Activated naive CD4-positive, alpha-beta T cell treated with anti-CD3 and anti-CD28 coated beads, Interleukin-2, amount 10 ng/mL, durations not matched to agents 7 days and 5 days (primary cell): ENCODE measurements at places on chromosomes 3 and 15.

GRCh38 chr3:165846056-165846455 lies 8.8 kb upstream of the BCHE start:
- H3K4me3 ChIP-seq: no peak overlapping the region
- H3K36me3 ChIP-seq: no peaks in the 10 kb centered on the region

DNA sequence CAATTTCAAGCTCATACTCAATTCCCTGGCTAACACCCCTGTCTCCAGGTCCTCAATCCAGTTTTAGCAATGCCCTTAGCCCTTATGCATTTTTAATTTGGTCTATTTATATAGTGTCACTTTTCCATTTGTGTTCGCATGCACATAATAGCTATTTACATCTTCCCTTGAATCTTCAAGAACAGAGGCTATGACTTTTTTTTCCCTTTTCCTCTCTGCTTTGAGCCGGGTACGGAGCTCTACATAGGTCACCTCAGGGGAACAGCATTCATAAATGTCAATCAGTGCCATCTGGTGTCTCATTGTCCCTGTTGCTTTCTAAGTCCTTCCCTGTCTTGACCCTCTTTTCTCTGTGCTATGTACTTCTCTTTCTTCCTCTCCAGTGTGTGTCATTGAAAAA lies 26.5 kb upstream of the ACTC1 start:
- peaks cover 34% of the 10 kb centered on the region for H3K27me3 ChIP-seq
- H3K4me1 ChIP-seq: no peaks in the 10 kb centered on the region
- H3K27ac ChIP-seq: no peak overlapping the region
- DNase-seq: no peak
- no peak overlapping the region for H3K4me3 ChIP-seq
- H3K36me3 ChIP-seq: no peaks in the 10 kb centered on the region

DNA sequence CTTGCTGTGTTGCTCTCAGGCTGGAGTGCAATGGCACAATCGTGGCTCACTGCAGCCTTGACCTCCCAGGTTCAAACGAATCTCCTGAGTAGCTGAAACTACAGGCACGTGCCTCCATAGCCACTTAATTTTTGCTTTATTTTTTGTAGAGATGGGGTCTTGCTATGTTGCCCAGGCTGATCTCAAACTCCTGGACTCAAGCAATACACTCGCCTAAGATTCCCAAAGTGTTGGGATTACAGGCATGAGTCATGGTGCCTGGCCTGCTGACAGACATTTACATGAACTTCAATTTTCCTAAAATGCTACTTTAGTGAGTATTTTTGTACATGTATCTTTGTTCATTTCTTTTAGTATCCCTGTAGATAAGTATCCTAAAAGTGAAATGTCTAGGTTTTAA lies 132.3 kb downstream of the SUCLG2 start:
- H3K36me3 ChIP-seq: peaks cover 40% of the 10 kb centered on the region
- H3K4me3 ChIP-seq: no peak overlapping the region
- no peak for DNase-seq

- H3K36me3 ChIP-seq: no peaks in the 10 kb centered on the region
- no peaks in the 10 kb centered on the region for H3K27me3 ChIP-seq
- no peaks in the 10 kb centered on the region for H3K4me1 ChIP-seq
- no peak overlapping the region for H3K27ac ChIP-seq
- no peak overlapping the region for H3K4me3 ChIP-seq
These were observed 414.2 kb downstream of the PDCD6IP start for GRCh38 chr3:34212656-34213055.

GRCh38 chr3:138862531-138862923 lies 27.8 kb upstream of the PIK3CB start:
- peaks cover 14% of the 10 kb centered on the region for H3K27me3 ChIP-seq
- H3K36me3 ChIP-seq: no peaks in the 10 kb centered on the region
- no peak overlapping the region for H3K4me3 ChIP-seq

DNA sequence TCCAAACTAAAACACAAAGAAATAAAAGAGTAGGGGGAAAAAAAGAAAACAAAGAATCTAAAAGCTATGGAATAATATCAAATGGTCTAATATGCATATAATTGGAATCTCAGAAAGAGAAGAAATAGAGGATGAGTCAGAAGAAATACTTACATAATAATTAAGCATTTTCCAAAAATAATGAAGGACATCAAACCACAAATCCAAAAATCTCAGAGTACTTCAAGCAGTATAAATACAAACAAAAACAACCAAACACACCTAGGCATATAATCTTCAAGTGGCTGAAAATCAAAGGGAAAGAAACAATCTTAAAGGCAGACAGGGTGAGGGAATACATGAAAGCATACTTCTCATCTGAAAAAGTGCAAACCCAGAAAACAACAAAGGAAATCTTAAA lies 46.3 kb downstream of the MYLK start:
- no peaks in the 10 kb centered on the region for H3K4me1 ChIP-seq
- DNase-seq: no peak
- H3K36me3 ChIP-seq: no peaks in the 10 kb centered on the region
- no peak overlapping the region for H3K27ac ChIP-seq

- no peak overlapping the region for H3K4me3 ChIP-seq
- H3K36me3 ChIP-seq: no peaks in the 10 kb centered on the region
- DNase-seq: no peak
- no peaks in the 10 kb centered on the region for H3K4me1 ChIP-seq
- no peaks in the 10 kb centered on the region for H3K27me3 ChIP-seq
These were observed 23.1 kb downstream of the PLXNA1 start for GRCh38 chr3:127005864-127006500.

DNA sequence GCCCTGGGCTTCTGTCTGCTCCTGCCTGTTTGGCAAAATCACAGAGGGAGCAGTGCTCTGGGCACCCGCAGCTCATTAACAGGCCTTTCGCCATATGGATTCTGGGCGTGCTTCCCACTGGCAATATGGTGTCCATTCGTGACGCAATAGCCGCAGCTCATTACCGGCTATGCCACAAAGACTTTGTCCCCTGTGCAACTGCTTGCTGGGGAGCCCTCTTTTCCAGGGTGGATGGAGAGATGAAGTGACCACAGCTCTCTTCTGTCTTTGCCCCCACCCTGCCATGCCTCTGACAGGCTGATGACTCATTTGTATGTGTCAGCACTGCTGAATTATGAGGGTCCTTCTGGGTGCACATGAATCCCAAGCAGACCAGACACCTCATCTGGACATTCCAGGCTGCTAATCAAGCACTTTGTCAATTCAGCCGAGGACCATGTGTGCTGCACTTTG lies 214.3 kb upstream of the FEZF2 start:
- H3K36me3 ChIP-seq: no peaks in the 10 kb centered on the region
- no peak overlapping the region for H3K4me3 ChIP-seq
- H3K27ac ChIP-seq: no peak overlapping the region
- no peaks in the 10 kb centered on the region for H3K27me3 ChIP-seq

DNA sequence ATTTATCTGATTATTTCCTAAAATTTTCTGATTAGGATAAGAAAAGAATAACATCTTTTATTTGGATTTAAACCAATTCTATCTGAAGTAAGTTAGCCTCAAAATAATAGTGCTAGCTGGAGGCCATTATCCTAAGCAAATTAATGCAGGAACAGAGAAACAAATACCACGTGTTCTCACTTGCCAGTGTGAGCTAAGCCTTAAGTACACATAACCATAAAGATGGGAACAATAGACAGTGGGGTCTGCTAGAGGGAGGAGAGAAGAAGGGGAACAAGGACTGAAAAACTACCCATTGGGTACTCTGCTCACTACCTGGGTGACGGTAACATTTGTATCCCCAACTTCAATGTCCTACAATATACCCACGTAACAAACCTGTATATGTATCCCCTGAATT lies 31.3 kb upstream of the LYSMD4 start:
- H3K27me3 ChIP-seq: peaks cover 4% of the 10 kb centered on the region
- DNase-seq: no peak
- no peaks in the 10 kb centered on the region for H3K4me1 ChIP-seq
- no peak overlapping the region for H3K27ac ChIP-seq
- H3K4me3 ChIP-seq: no peak overlapping the region
- H3K36me3 ChIP-seq: no peaks in the 10 kb centered on the region

DNA sequence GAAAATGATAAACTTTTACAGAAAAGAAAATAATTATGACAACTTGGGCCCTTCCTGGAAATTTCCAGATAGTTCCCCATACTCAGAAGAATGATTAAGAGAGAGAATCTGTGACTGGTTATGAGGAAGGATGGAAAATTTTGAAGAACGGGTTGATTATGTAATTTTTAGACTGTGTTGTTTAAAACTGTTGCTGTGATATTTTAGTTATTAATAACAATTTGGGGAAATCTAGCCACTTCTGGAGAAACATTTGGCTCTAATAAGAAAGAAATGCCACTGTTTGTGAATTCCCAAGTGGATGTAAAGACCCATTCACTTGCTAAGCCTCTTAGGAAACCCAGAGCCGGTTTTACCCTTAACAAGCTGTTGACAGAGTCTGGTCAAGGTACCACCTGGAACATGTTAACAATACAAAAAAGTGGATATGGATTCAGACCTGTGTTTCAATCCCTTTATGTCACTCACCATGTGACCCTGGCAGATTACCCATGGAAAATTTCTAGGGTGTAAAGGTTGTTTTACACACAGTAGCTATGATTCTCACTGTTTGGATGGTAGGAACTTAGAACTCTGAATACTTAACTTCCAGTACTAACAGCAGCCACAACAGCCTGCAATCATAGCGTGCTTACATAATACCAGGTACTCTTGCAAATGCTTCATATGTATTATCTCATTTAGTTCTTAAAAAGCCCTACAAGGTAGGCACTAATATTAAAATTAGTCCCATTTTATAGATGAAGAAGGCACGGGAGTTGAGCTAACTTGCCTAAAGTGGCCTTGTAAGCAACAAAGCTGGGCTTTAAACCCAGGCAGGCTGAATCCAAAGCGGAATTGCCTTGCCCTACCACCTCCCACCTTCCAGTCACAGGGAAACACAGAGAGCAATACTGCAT lies 32.0 kb downstream of the ZBTB38 start:
- H3K36me3 ChIP-seq: peaks cover 20% of the 10 kb centered on the region
- no peak overlapping the region for H3K4me3 ChIP-seq
- no peak overlapping the region for H3K27ac ChIP-seq
- DNase-seq: no peak
- no peaks in the 10 kb centered on the region for H3K27me3 ChIP-seq

DNA sequence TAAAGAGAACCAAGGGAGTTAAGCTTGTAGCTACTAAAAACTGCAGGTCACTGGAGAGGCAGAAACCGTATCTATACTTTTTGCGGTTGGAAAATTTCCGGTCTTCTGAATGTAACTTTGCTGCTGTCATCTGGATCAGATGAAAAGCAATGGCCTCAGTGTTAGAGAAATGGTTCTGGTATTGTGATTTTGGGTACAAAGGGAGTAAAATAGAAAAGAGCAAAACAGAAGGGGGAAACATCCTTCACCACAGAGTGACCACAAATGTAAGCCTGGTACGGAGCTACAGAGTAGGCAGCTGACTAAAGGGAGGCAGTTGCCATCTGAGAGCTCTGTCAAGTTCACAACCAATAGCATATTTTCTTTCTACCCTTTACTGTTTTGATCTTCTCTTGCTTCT lies 5.6 kb downstream of the CD96 start:
- H3K27ac ChIP-seq: no peak overlapping the region
- no peaks in the 10 kb centered on the region for H3K27me3 ChIP-seq
- no peak overlapping the region for H3K4me3 ChIP-seq
- peaks cover 35% of the 10 kb centered on the region for H3K4me1 ChIP-seq
- H3K36me3 ChIP-seq: peaks cover 40% of the 10 kb centered on the region

GRCh38 chr3:23916886-23917678 lies at the start of the genes NKIRAS1 and RPL15:
NKIRAS1 (minus strand) TSS chr3:23916990; CDS start chr3:23910904, 6,086 bp downstream.
RPL15 (plus strand) TSS chr3:23917132; CDS start chr3:23917860, 728 bp downstream.
- peak within 1 kb of the TSS; percentile 98 for H3K27ac ChIP-seq
- peaks cover 14% of the 10 kb centered on the region for H3K27me3 ChIP-seq
- peaks cover 57% of the 10 kb centered on the region for H3K4me1 ChIP-seq
- peaks cover 46% of the 10 kb centered on the region for H3K36me3 ChIP-seq
- DNase-seq: peak; percentile 98

DNA sequence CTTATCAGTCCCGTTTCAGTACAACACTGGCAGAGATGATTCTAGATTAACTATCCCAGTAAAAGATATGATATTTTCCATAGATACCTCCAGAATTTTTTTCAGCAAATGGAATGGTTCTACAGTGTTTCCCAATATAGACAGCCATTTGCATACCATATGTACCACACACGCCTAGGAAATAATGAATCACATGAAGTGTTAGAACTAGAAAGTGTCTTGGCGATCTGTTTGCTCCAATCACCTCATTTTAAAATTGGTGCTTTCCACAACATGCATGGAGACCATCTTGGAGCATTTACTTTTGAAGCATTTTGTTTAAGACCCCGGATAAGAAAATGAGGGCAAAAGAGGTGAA lies 2.0 kb downstream of the C2CD4A start:
- H3K4me1 ChIP-seq: peaks cover 23% of the 10 kb centered on the region
- H3K27ac ChIP-seq: no peak overlapping the region
- no peaks in the 10 kb centered on the region for H3K36me3 ChIP-seq
- no peak for DNase-seq
- peak overlapping the region; percentile 71 for H3K4me3 ChIP-seq

DNA sequence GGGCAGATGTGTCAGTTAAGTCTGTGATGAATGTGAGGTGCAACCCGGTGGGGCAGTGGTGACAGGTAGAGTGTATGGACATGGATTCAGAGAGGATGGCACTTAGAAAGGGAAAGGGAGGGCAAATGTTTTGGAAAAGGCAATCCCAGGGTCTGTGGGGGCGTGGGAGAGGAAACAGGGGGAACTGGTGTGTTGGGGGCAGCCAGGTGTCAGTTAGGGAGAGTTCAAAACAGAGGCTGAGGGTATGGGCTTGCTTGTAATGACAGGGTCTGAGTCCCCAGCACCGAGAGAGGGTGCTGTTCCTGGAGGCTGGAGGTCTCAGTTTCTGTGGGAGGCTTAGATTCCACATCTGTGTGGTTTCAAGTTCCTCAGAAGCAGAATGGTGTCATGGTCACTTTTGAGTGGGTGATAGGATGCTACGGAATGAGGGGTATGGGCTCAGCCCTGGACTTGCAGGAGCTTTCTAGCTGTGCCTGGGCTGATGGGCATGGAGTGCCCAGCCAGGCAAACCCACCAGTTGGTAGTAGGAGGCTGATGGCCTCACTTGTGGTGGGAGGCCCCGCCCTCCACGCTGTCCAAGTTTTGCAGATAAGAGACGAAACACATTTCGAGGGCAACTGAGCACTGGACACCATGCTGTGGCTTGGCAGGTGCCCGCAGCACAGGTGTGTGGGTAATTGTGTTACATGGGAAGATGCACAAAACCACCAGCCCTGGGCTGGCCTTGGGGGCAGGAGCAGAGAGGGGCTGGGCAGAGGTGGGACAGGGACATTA lies 209.4 kb downstream of the RPLP1 start:
- no peak overlapping the region for H3K27ac ChIP-seq
- peaks cover 38% of the 10 kb centered on the region for H3K27me3 ChIP-seq
- DNase-seq: no peak
- peaks cover 21% of the 10 kb centered on the region for H3K4me1 ChIP-seq
- H3K4me3 ChIP-seq: no peak overlapping the region

DNA sequence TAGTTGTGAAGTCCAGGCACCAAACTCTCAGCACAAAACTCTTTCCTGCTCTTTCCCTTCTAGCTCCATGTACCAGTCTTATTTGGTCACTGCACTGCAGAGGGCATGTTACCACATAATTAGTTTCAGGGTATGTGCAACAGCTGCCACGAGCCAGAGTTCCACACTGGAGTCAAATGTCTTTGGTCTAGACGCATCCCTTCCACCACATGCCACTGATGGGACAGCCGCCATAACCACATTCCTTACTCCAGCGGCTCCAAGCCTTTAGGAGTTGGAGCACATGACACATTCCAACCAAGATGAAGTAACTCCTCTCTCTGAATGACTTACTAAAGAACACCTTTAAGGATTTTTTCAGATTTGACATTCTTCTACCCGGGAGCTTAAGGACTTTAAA lies 153.4 kb downstream of the ERC2 start:
- H3K36me3 ChIP-seq: no peaks in the 10 kb centered on the region
- H3K4me3 ChIP-seq: no peak overlapping the region

GRCh38 chr3:53498806-53499641 lies 4.6 kb downstream of the CACNA1D start:
- H3K27ac ChIP-seq: no peak overlapping the region
- peaks cover 55% of the 10 kb centered on the region for H3K27me3 ChIP-seq
- DNase-seq: no peak
- no peak overlapping the region for H3K4me3 ChIP-seq
- no peaks in the 10 kb centered on the region for H3K36me3 ChIP-seq
